ENCODE measurements at places on chromosomes 7 and 10.

DNA sequence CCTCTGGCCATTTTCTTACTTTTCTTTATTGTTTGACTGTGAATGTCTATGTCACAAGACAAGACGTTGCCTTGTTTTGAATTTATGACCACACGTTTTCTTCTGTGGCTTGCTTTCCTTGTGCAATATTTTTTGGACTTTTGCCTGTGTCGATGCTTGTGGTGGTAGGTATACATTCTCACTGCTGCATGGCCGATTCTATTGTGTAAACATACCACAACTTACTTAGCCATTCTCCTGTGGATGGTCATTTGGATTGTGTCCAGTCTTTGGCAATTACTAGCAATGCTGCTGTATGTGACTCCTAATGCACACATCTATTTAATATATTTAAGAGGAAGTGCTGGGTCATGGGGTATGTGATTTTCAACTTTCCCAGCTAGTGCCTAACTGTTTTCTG lies 18.0 kb upstream of the DLG5 start:
- no peak for DNase-seq

GRCh38 chr10:82497439-82497838 lies 622.4 kb downstream of the NRG3 start:
- no peak for DNase-seq

DNA sequence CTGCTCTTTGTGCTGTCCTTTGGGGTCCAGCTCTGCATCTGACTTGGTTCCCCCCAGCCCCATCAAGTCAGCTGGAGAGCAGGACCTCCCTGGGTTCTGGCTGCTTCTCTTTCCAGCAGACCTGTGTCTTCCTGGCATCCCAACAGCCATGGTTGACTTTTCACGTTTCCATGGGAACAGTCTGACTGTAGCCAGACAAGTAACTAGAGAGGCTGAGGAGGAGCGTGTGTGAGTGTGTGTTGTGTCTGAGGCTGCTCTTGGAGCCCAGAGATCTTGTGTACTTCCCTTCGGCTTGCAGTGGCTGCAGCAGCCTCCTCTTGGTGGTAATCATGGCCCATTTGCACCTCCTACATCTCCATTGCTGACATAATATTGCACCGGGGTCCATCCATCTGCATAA lies 332.0 kb downstream of the RPS24 start:
- no peak for DNase-seq

DNA sequence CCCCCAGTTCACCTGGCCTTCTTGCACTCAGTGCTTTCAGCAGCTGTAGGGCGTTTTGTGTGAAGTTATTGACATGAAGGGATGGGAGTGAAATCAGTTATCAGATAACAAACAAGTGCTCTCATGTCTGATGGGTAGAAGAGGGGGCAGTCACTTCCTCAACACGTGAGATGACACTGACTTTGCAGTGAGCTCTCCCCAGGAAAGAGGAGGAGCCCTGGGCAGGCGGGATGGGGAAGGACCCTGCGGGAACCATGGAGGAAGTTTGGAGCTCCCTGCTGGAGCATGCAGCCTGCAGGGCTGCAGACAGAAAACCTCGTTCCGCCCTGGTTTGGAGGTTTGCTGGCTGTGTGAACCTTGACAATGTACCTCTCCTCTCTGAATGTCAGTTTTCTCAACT lies 38.7 kb downstream of the GPR26 start:
- no peak for DNase-seq

DNA sequence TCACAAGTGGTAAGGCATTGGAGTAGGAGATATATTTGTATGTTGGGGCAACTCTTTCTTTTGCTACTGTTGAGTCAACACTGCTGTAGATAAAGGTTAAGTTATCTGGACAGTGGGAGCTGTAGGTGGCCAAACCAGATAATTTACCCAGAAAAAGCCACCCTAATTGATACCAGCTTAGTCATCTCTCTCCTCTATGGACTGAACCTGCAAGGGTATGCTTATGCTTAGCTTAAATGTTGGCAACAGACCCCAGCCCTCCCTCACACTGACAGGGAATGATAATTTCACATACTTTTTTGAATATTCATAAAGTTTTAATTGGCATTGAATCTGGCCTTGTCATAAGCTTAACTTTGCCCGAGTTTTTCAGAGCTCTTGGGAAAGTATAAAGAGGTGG lies 66.3 kb downstream of the CREB5 start:
- no peak for DNase-seq

- no peak for DNase-seq
These were observed 413.3 kb downstream of the SFMBT2 start for GRCh38 chr10:6997509-6997908.

- DNase-seq: no peak
These were observed 1.1 kb upstream of the GSTO2 start for GRCh38 chr10:104267721-104268404.

GRCh38 chr7:154880513-154880912 lies 122.4 kb downstream of the PAXIP1 start:
- DNase-seq: no peak

DNA sequence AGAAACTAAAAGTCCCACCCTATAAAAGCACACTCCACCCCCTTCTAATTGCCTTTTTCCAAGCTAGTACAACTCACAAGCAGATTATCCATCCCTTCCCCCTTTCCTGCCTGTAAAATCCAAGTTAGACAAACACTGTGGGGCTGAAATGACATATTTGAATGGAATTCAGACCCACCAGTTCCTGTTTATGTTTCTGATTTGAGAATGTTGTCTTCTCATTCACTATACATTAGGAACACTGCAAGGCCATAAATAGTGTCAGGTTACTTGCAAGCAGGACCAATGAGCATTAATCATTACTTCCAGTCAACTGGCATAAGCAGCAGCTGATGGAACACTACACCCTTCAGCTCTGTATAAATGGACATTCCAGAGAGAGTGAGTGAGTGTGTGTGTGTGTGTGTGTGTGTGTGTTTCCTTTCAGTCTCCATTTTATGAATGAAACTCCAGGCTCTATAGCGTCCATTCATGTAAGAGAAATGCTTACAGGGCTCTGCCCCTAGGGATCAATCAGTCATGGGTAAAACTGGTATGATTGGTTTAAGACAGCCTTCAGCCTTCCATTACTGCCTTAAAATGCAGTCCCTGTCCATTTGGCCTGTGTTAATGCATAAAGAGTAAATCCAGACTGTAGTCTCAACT lies 69.3 kb downstream of the ETV1 start:
- no peak for DNase-seq

- DNase-seq: peak; percentile 22
These were observed 82.7 kb downstream of the NOC3L start for GRCh38 chr10:94279835-94280709.

DNA sequence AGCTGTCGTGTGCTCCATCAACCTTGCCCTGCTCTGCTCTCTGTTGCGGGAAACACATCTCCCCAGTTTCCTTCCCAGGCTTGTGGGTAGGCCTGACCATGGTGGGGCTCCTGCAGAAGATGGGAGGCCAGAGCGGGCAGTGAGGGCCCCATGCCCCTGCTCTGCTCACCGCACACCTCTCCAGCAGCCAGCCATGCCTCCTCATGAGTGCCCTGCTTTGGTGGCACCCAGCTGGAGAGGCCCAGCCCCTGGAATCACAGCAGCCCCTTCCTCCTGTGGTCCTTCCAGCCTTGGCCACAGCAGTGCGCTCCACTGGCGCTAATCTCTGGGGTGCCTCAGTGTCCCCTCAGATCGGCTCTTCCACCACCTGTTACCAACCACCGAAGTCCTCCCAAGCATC lies 4.2 kb upstream of the OPN4 start:
- DNase-seq: no peak
